Vagina (tissue), 2 donors: ENCODE measurements at places on chromosomes 1 and 21.

- DNase-seq: no peak
Measured at GRCh38 chr21:18164933-18165332, 79.7 kb upstream of the CHODL start.

GRCh38 chr1:226637147-226637935 lies 88.8 kb downstream of the STUM start:
- no peak for DNase-seq

GRCh38 chr1:239819096-239819495 lies 272.6 kb upstream of the FMN2 start:
- DNase-seq: no peak

DNA sequence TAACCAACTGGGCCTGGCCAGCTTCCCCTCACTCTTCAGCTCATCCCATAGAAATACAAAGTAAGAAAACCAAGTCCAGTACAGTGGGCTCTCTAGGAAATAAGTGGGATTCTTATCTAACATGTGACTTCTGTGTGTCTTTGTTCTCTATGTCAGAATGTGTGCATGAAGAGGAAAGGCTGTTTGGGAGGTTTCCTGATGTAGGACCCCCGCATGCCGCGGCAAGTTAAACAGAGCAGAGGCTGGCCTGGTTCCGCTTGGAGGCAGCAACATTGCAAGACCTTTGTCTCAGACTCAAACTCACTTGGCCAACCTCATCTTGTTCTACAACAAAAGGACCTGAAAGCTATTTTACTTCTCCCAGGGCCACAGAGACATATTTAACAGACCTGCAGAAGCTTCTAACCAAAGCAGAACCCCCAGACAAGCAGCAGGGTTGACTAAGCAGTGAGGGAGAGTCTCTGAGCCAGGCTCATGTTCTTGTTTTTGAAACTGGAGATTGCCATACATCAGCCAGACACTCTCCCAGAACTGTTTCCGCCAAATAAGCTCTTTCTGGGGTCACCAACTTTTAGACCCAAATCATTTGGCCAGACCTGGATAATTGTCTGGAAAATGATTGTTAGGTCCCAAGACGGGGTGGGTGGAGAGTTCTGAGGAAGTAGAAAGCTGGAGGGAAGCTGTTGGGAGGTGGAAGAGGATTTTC lies 6.2 kb downstream of the MTARC2 start:
- peak; percentile 56 for DNase-seq

GRCh38 chr1:150995896-150996295 lies 10.8 kb downstream of the MINDY1 start:
- DNase-seq: no peak

DNA sequence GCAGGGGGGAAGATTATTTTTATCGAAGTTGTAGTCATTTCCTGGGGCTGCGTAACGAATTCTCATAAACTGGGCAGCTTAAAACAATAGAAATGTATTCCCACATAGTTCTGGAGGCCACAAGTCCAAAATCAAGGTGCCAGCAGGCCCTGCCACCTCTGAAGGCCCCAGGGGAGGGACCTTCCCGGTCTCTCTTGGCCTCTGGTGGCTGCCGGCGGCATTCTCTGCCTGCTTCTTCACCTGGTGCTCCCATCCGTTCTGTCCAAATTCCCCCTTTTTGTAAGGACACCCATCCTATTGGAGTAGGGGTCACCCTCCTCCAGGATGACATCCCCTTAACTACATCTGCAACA lies 92.8 kb downstream of the PDE9A start:
- no peak for DNase-seq

- peak; percentile 49 for DNase-seq
Measured at GRCh38 chr1:30042438-30043147, 680.8 kb downstream of the MATN1 start.
